Daoy (cell line): ENCODE measurements at places on chromosomes 7 and 10. TPM values are rescaled to one million over a fixed set of nuclear protein-coding genes. Genes with fewer than 3 reads are reported as not detected.

SYT15 gene
- total RNA-seq = 0.11 TPM in 1 of 2 replicates, not detected in the other

NKX1-2 gene
- not detected in 2 replicates for total RNA-seq

ZNF862 gene
- 2.9 and 3.0 TPM in 2 replicates for total RNA-seq

LIMK1 gene
- total RNA-seq = 41.0 and 52.2 TPM in 2 replicates

VWDE gene
- total RNA-seq = 0.42 and 0.97 TPM in 2 replicates

- no peak for DNase-seq
These were observed 32.2 kb upstream of the CUBN start for GRCh38 chr10:17161775-17162174.

- no peak for DNase-seq
These were observed 72.2 kb downstream of the CHST15 start for GRCh38 chr10:124020981-124021815.
